ENCODE measurements at places on chromosomes 12 and 14. TPM values are rescaled to one million over a fixed set of nuclear protein-coding genes. Genes with fewer than 3 reads are reported as not detected.

The KRT75 gene
- total RNA-seq: not detected

The BMP4 gene
- 0.75 TPM for total RNA-seq

The FOXG1 gene
- under 0.01 TPM for total RNA-seq

The NANOG gene
- not detected for total RNA-seq

The CIROP gene
- 0.25 TPM for total RNA-seq

The AMIGO2 gene
- 104 TPM for total RNA-seq

The FOXN4 gene
- total RNA-seq: not detected

The C12orf75 gene
- 337 TPM for total RNA-seq

The TROAP gene
- total RNA-seq: 19.1 TPM

The VCPKMT gene
- 4.5 TPM for total RNA-seq

The GPD1 gene
- not detected for total RNA-seq

The HOXC6 gene
- not detected for total RNA-seq

The STK38L gene
- 12.6 TPM for total RNA-seq

The KLRD1 gene
- total RNA-seq: not detected

The LRRC43 gene
- total RNA-seq: 0.11 TPM

The DNAL1 gene
- total RNA-seq: 8.0 TPM

The RNASE12 gene
- total RNA-seq: not detected

The KRT83 gene
- not detected for total RNA-seq

The GALNT9 gene
- total RNA-seq: 1.2 TPM

The PAX9 gene
- under 0.01 TPM for total RNA-seq

The MMP14 gene
- 519 TPM for total RNA-seq

The FGF6 gene
- not detected for total RNA-seq

The DAO gene
- total RNA-seq: not detected

The PLA2G1B gene
- total RNA-seq: not detected

The RD3L gene
- total RNA-seq: not detected

The LRP1-AS gene
- not detected for total RNA-seq

The ZDHHC22 gene
- total RNA-seq: not detected

The SOAT2 gene
- total RNA-seq: not detected

The SLCO1B1 gene
- not detected for total RNA-seq

The ERP29 gene
- total RNA-seq: 65.2 TPM

The SLC10A1 gene
- not detected for total RNA-seq

The MAP3K12 gene
- total RNA-seq: 27.3 TPM

The TEX22 gene
- 0.11 TPM for total RNA-seq

The TAMALIN gene
- 13.0 TPM for total RNA-seq

The TAS2R31 gene
- total RNA-seq: 8.2 TPM

The KRT71 gene
- total RNA-seq: not detected

The MGST1 gene
- 88.5 TPM for total RNA-seq

The MANSC4 gene
- not detected for total RNA-seq

Data from uterine smooth muscle cell (primary cell).